ENCODE measurements at places on chromosomes 5 and 9.

- DNase-seq, result no peak
Observed at GRCh38 chr9:22354699-22355384, 91.8 kb upstream of the DMRTA1 start.

GRCh38 chr5:153959134-153959957, 79.4 kb downstream of the FAM114A2 start:
- DNase-seq, result peak; percentile 83

DNA sequence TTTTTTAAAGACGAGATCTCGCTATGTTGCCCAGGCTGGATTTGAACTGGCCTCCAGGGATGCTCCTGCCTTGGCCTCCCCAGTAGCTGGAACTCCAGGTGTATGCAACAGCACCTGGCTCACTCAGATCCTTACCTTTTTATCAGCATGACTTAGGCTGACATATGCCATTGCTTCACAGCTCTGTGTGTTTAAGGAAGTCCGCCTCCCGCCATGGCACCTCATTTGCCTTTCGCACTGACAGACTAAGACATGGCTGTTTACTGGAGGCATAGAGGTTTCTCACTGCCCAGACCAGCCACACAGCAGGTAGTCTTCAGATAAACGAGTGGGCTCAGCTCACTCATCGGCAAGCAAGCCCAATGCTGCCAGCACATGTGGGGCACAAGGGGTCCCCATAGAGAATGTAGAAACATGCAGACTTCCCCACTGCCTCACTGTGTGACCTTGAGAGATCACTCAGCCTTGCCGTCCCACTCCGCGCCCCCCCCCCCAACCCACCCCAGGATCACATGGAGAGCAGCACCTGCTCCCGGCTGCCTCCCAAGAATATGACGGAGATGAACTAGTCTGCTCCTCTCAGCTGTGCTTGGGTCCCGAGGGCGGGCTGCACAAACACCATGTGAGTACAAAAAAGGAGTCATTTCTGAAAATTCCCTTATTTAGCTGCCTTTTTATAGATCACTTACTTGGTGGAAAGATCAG, 62.8 kb downstream of the DCP2 start:
- no peak for DNase-seq

DNA sequence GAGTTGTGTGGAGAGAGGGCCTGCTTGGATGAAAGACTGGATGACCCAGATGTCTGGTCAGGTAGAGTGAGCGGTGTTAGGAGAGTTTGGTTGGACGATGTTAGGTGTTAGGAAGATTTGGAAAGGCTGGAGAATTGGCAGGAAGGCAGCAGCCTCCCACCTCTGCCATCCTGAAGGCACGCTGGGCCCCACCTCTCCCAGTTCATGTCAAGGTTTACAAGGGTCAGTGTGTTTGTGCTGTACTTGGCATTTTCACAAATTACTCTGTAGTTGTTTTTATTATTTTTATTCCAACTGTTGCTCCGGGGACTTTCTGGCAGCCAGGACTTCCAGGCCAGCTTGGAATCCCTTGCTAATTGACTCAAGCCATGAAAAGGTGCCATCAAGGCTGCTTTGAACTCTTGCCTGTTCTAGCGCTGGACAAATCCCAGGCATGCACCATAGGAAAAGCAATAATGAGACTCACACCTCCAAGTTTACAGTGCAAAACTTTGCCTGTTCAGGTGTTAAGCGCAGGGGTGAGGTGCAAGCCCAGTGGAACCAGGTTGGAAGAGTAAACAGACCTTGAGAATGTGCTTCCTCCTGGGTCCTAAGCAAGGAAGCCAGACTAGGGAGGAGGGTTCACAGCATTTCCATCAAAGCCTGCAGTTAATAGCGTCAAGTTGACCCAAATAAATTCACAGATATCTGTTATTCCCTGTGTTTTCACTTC, 41.7 kb upstream of the KLF9 start:
- no peak for DNase-seq

GRCh38 chr5:137305971-137306602, 193.0 kb downstream of the SPOCK1 start:
- DNase-seq, result no peak

GRCh38 chr9:128382261-128382660, 11.1 kb downstream of the URM1 start:
- no peak for DNase-seq

GRCh38 chr5:10106806-10107205, 142.9 kb downstream of the ATPSCKMT start:
- DNase-seq, result no peak

DNA sequence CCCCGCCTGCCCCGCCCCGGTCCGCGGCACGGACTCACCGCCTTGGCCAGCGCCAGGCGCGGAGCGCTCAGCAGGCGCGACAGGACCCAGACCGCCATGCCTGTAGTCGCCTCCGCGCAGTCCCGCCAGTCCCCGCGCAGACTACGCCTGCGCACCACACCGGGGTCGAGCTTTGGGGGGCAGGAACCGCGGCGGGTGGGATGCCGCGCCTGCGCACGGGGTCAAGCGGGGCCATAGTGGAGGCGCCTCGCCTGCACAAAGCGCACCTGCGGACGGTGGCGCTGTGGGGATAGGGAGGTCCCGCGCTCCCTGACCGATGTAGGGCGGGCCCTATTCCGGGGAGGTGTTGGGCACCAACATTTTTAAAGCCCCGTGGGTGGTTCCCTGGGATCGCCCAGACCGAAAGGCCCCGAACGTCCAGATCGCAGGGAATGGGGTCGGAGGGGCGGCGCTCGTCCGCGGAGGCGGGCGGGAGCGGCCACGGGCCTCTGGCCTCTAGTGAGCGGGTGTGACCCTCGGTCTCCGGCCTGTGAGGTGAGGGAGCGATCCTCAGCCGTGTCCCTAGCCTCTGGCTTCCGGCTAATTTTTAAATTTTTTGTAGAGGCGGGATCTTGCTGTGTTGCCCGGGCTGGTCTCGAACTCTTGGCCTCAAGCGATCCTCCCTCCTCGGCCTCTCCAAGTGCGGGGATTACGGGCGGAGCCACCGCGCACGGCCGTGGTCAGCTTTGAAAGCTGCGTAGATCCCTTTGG, 70.8 kb upstream of the LPCAT1 start:
- DNase-seq, result peak; percentile 27

GRCh38 chr5:435156-435790, 7.7 kb upstream of the EXOC3 start:
- no peak for DNase-seq

DNA sequence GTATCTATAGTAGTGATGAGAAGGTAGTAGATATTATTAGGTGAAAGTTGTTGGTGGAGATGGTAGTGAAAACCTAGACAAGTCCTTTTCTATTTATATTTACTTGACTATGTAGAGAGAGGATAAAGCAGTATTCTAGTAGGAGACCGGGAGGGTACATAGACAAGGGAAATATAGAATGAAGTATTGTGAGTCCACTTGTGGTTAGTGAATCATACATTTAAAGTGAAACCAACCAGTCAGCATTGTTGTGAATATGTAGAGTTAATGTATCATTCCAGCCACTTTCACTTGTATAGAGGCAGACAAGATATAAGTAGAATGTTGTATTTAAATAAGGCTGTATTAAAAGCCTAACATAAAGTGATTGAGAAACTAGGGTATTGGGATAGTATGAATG, 1711.3 kb upstream of the ACO1 start:
- no peak for DNase-seq

DNA sequence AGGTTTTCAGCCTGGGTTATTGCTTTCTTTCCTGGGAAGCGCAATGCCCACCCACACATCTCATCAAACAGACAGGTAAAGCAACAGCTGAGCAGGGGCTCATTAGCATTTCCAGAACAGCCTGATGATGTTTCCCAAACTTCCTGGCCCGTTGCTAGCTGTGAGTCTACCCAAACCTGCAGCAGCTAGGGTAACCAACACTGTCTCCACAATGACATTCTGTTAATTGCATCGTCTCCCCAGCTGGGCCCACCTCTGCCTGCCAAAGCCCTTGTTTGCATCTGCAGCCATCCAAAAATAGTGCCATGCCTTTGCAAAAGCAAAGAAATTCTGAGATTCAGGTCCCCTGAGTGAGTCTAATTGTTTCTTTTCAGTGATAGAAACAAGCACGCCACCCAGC, 273.0 kb downstream of the MED10 start:
- no peak for DNase-seq

GRCh38 chr5:7220156-7220555, 175.8 kb upstream of the ADCY2 start:
- DNase-seq, result no peak

DNA sequence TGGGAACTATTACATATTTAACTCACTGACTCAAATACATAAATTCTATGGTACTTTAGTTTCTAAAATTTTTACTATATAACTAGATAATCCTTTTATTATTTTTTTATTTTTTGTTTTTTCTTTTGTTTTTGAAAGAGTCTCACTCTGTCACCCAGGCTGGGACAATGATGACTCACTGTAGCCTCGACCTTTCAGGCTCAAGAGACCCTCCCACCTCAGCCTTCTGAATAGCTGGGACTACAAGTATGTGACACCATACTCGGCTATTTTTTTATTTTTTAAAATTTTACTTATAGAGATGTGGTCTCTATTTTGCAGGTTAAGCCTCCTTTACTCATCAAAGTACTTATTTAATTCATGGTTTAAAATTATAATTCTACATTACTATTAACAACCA, 92.2 kb upstream of the SLCO4C1 start:
- DNase-seq, result no peak

- no peak for DNase-seq
Observed at GRCh38 chr9:111874500-111874899, 22.1 kb upstream of the UGCG start.

GRCh38 chr5:34844106-34844505, 5.1 kb downstream of the TTC23L start:
- no peak for DNase-seq

DNA sequence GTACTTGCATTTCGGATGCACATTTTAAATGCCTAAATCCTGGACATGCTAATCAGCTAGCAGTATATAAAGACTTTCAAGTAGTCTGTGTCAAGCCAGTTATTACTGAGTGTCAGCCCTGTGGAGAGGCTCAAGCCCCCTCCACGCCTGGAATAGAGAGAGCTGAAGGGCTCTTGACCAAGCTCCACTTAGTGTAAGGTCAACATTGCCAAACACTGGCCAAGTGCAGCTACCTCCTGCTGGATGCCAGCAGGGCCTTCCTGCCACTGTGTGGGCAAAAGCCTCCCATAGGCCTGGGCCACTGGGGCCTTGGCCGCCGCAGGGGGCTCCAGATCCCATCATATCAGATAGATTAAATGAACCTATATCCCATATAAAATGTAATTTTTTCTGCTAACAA, 239.4 kb upstream of the PANK3 start:
- no peak for DNase-seq

- DNase-seq, result no peak
Observed at GRCh38 chr9:123642291-123643278, 286.6 kb downstream of the CRB2 start.

DNA sequence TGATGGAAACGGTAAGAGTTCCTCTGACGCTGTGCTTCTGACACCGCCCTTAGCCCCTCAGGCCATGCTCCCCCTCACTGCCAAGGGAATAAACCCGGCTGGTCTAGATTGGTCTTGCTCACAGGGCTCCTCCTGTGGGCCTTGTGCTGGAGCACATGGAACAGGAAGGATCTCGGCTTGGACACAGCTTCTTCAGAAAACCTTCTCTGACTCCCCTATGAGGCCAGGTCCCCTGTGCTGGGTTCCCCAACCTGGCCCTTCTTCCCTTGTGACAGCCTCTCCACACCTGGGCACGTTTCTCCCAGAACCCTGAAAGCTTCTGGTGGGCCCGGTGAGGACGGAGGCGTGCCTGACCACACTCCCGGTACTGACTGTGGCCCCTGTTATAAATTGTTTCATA, 8.2 kb downstream of the SPATA31E1 start:
- no peak for DNase-seq

DNA sequence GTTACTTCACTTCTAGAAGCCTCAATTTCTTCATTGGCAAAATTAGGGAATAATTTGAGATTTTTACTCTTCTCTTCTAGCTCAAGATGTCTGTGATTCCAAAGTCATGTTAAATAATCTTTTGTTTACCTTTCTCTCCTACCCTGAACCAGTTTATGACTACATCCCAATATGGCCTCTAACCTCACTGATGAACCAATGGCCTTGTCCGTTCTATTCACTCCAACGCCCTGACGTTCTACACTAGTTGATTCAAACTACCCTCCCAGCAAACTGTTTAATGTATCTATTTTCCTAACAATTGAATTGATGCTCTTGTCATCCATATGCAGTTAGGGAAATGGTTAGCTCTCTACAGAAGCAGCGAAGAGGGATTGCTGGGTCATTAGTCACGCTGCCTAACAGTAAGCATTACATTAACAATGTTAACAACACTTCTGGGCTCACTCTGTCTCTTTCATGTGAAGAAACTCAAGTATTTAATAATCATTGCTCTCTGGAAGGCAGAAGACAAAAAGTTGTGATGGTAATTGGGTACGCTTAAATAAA, 38.0 kb downstream of the RAPGEF1 start:
- peak; percentile 34 for DNase-seq

DNA sequence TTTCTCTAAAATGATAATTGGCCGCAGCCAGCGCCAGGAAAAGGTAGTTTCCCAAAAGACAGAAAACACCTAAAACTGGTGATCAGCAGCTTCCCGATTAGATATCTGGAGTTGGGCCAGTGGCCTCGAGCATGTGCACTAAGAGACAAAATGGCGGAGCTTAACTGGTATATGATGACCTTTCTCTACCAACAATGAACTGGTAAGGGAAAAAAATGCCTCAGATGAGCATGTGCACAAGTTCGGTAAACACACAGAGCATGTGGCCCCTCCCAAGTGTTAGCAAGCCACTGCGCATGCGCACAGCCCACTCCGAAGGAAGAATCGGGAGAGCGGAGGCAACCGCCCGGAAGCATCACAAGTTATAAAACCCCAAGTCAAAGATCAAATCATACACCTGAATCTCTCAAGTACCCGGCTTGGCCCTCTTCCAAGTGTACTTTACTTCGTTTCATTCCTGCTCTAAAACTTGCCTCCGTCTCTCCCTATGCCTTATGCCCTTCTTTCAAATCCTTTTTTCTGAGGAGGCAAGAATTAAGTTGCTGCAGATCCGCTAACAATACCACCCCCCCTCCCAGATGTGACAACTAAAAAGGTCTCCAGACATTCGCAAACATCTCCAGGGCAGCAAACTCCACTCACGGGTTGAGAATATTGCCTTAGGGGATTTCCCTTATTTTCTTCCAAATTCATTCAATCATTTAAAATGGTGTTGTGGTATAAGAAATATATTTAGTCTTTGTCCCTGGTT, 15.0 kb upstream of the PTBP3 start:
- no peak for DNase-seq

DNA sequence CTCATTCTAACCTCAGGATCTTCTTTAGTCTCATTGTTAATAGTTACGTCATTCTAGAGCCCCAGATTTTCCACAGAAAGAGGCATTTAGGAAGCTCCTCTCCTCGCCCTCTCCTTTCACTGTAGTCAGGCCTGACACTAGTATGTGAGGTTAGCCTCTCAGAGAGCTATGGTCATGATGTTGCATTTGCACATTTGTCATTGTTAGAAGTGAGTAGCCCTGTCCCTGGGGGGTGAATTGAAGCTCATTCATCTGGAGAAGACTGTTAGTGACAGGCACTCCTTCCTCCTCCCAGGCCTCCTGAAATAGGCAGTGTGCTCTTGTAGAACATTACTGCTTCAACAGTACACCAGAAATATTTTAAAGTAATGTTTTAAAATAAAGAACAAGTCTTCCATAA, 26.6 kb upstream of the LRRTM2 start:
- no peak for DNase-seq

GRCh38 chr5:65811885-65812284, 89.9 kb downstream of the NLN start:
- DNase-seq, result no peak
